AG10803 (cell line): ENCODE measurements at places on chromosomes 1 and 21.
A peak's percentile ranks its signal among the peaks of the same experiment; 100 is the strongest.

- DNase-seq, result no peak
Measured at GRCh38 chr1:6100861-6101783, 55.4 kb downstream of the KCNAB2 start.

- no peak for DNase-seq
Measured at GRCh38 chr1:109134423-109134822, 20.5 kb downstream of the ELAPOR1 start.

DNA sequence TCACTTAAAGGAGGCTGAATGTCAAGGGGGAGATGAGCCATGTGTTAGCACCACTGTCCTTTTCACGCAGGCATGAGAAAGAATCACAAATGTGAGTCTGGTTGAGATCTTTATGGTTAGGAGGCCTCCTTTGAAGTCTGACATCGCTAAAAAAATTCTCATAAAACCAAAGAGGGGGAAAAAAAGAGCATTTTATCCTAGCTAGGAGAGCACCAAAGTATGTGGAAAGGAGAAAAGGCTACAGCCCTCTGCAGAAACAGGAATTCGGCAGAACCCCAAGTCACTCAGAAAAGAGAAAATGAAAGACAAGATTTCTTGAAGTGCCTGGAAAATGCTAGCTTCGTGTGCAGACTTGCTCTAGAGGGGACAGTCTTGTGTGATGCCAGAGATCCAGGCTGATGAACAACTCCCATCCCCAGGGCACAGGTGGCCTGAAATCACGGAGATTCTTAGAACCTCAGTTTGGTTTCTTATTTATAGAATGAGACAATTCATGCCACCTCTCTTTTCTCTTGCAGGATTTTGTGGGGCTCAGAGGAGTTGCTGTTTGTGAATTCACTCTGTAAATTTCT, 61.5 kb downstream of the RUNX1 start:
- DNase-seq, result no peak

- DNase-seq, result no peak
Measured at GRCh38 chr1:218817071-218817470, 356.6 kb upstream of the LYPLAL1 start.

DNA sequence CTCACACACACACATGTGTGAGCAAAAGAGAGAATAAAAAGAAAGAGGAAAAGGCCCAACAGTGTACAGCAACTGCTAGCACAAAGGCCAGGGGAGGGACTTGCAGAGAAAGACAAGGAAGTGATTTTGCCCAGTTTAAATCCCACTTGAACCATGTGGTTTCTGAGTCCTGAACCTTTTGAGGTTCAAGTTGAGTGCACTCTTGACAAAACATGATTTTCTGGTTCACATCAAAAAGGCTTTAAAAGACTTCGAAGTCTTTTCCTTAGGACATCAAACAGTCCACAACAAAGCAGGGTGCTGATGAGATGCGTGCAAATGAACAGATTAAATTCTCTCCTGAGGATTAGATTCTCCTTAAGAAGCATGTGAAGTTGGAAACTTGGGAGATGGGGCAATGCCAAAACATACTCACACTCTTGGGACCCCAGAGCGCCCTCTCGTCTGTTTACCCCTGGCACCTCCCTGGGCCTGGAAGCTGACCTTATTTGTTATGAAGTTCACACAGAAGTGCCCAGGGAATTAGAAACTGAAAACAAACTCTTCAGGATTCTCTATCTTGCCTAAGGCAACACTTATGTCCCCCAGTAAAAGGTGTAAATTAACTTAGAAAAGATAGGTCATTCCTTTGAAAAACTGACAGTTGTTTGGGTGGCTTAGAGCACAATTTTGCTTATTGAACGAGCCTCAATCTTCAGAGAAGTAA, 31.5 kb downstream of the RNF220 start:
- DNase-seq, result no peak

DNA sequence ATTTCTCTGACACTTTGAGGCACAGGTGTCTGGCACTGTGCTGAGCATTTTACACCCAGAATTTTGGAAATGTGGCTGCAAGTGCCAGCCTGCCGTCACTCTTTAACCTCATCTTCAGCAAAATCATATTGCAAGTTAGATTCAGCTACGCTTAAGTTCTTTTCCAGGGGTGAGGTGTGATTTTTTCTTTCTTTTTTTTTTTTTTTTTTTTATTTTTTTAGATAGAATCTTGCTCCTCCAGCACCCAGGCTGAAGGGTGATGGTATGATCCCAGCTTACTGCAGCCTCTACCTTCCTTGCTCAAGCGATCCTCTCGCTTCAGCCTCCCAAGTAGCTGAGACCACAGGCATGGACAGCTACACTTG, 2.5 kb upstream of the RCC2 start:
- DNase-seq, result no peak

DNA sequence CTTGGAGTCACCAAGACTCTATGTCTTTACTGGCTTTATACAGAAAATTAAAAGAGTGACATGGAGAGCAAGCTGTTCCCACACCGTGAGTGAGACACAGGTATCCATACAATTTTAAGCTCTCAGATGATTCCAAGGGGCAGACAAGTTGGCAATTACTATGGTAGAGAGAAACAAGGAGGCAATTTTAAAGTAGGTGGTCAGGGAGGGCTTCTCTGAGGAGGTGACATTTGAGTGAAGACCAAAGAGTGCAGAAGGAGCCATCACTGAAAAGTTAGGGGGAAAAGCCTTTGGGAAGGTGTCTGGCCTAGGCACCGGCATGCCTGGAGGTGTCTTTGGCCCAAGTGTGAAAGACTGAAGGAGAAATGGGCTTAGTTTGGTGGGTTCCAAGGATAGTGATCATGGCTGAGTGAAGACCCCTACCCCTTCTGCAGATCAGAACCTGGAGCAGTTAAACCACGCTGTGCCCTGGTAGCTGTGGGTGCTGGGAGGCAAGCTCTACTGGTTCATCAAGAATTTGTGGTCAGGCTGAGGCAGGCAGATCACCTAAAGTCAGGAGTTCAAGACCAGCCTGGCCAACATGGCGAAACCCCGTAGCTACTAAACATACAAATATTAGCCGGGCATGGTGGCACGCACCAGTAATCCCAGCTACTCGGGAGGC, 10.4 kb downstream of the IFI6 start:
- no peak for DNase-seq

DNA sequence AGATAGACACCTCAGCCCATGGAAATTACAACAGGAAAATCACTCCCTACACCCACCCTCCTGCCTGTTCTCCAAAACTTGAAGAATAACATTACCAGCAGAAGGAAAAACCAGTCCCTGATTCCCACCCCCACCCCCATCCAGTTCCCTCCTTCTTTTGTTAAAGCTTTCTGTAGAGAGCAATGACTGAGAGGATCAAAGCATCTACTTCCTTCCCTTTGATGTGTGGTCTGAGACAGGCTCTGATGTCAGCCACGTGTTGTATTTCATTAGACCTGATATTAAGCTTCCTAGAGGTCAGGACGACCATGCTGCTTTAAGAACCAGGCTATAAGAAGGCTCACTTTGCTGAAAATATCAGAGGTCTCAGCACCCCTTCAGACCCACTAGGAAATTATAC, 73.9 kb upstream of the HAO2 start:
- DNase-seq, result no peak

DNA sequence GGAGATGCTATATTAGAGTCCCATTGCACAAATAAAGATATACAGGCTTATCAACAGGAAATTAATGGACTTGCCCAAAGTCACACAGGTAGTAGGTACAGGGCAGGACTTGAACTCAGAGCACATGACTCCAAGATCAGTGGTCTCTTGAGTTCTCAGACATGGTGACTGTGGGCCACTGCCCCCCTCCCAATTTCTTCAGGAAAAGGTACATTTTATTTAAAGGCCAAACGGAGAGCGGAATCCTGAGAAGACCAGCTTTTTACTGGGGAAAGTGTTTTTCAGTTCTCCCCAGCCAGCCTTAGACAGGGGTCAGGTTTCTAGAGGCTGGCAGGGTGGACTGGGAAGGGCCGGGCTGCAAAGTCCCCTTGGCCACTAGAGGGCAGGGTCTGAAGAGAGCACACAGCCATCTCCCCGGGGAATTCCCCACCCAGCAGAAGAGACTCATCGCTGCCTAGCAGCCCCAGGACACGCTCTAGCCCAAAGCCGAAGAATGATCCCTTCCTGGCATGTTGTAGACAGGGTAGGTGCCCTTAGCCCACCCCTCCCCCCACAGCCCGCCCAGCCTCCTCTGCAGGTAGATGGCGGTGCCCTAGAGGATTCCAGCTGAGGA, 29.7 kb downstream of the ACP6 start:
- DNase-seq, result peak; percentile 80

DNA sequence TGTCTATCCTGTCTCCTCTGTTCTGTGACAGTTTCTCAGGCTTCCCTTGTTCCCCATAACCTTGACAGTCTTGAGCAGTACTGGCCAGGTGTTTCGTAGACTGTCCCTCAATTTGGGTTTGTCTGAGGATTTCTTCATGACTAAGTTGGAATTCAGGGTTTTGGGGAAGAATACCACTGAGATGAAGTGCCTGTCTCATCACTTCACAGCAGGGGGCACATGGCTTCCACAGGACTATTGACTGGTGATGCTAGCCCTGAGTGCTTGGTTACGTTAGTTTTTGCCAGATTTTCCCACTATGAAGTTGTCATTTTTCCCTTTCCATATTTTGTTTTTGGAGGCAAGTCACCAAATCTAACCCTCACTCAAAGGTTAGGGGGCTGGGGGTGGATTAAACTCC, 45.7 kb downstream of the CDCP2 start:
- peak; percentile 49 for DNase-seq

GRCh38 chr1:9087411-9088125, 18.1 kb upstream of the SLC2A5 start:
- no peak for DNase-seq

DNA sequence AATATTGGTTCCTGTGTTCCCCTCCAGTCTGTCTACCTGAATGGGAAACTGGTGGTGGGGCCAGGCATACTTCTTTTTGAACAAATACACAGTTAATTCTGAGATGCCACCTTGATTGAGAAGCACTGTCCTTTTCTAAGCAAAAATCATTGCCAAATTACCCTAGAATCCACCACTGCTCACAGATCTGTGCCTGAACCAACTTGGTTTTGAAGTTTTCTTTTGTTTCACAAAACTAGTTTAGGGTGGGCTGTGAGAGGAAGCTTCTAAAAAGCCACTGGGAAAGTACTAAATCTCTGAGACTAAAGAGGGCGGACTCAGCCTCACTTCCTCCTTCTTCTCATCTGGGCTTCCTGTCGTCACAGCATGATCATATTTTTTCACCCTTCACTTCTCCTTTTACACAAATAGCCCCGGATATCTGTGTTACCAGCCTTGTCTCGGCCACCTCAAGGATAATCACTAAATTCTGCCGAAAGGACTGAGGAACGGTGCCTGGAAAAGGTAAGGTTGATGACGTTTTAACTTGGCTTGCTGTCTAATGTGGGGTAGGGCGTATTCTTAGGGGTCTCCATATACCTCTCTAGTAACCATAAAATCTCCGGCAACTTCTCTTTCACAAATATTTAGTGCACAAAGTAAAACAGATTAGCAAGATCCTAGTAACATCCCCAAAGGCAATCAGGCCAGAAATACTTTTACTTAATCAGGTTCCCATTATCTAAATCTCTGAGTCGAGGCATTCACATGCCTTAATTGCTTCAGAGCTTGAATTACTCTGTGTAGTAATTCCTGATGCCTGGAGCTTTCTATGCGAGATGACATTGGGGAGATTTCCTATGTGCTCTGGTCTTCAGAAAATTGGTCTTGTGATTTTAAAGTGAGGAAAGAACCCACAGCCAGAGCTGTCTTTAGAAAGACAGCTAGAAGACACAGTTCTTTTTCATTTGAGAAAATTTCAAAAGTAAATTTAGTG, at the start of gene CD53:
Gene CD53 (plus strand): TSS at position 404 of the 976 bp plus-strand sequence. CDS start 18,261 bp downstream, outside the sequence.
- no peak for DNase-seq

DNA sequence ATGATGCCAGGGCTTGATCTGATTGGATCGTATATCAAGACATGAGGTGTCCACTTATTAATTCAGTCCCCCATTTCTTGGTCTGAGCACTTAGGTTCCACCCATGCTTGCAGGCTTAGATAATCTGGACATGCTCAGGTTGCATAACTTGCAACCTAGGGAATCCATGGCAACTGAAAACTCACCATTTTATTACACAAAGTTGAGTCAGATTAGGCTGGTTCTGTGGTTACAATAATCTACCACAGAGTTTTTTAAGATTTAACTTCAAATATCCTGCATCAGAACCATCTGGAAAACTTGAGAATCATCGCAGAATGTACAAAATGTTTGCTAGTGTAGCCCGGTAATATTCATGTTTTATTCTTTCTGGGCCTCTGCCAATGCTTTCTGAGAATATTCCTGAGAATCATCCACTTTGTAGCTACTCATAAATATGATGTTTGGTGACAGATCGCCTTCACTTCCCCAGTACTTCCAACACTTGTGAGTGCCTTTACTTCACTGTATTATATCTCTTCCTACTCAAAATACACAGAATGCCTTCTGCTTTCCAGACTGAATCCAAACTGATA, 707.2 kb upstream of the ADAMTS5 start:
- peak; percentile 98 for DNase-seq

- no peak for DNase-seq
Measured at GRCh38 chr1:13687151-13687715, 12.8 kb upstream of the PRDM2 start.

- DNase-seq, result no peak
Measured at GRCh38 chr1:52404975-52405338, 555 bp downstream of the PRPF38A start.
